ENCODE measurements at places on chromosomes 1 and 21.
A peak's percentile ranks its signal among the peaks of the same experiment; 100 is the strongest.

GRCh38 chr1:91781901-91782622, 103.9 kb downstream of the TGFBR3 start:
- no peak for DNase-seq

GRCh38 chr1:162137179-162137960, 67.9 kb downstream of the NOS1AP start:
- DNase-seq: no peak

- DNase-seq: no peak
These were observed 25.5 kb downstream of the SPAG17 start for GRCh38 chr1:118159569-118159968.

- DNase-seq: no peak
These were observed 153.0 kb downstream of the KCTD3 start for GRCh38 chr1:215720126-215720525.

GRCh38 chr1:112638110-112638428, 18.4 kb downstream of the CAPZA1 start:
- no peak for DNase-seq

- DNase-seq: no peak
These were observed 140.6 kb downstream of the SYT2 start for GRCh38 chr1:202569393-202570322.

DNA sequence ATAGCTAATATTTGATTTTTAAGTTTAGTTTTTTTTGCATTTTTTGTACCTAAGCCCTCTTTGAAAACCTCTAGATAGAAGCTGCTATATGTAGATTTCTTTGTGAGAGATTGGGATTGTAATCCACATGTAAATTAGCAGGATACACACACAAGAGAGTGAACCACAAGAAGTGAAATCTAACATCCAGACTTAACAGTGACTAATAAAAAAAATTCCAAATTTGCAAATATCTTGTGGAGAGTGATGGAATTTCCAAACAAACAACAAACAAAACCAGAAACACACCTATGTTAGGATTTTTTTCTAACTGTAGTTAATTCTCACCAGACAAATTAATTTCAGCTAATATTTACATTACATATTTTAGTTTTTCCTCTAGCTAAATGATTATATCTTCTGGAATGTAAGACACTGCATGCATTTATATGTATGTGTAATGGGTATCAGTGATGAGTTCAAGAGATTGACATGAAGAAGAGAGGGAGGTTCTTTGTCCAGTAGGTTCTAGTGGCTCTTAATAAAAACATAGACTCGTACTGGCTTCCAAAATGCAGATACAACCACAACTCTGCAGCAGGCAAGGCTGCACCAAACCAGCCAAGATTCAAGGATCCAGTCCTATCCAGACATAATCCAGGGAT, 12.8 kb downstream of the CLDN17 start:
- no peak for DNase-seq

DNA sequence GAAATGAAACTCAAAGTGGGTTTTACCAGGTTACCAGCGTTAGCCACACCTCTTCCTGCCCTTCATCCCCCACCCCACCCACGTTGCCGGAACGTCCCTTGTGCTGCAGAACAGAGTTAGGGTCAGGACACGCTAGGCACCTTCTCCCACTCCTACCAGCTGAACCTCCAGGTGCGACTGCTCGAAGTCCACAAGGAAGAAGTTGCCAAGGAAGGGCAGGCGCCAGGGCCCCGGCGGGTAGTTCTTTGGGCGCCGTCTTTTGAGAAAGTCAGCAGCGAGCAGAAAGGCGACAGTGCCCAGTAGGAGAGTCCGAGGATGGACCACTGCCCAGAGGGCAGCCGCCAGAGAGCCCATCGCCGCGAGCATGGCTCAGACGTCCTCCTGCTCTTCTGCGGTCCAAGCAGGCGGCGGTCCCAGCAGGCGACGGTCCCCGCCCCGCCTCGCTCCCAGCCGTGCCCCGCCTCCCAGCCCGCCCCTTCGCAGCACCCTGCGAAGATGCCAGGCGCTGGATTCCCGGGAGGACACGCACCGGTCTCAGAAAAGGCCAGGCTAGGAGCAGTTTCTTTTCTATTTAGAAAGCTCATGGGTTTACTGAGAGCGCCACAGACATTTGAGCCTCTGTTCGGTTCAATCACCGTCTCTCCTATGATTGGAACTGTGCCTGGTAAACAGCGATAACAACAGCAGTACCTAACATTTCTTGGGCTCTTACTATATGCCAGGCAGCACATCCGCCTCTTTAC, at the start of gene CYP2J2:
CYP2J2 (minus strand) TSS at position 393 of the 743 bp plus-strand sequence; CDS start at position 366, 27 bp downstream.
- DNase-seq: peak; percentile 9

GRCh38 chr1:53754484-53755312, 15.7 kb upstream of the GLIS1 start:
- no peak for DNase-seq

DNA sequence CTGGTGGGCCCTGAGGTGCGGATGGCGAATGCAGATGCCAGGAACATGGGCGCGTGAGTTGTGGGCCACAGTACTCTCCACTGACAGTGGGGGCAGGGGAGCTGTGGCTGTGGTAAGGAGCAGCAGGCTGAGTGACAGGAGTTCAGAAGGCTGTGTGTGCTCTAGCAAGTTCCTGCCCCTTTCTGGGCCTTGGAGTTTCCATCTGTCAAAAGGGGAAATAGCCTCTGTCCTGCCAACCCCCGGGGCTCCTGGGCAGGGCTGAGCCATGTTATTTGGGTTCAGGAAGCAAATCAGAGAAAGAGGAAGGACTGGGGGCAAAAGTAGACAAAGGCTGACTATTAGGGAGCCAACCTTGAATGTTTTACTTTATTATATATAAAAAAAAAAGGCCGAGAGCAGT, 19.5 kb upstream of the MFN2 start:
- no peak for DNase-seq

DNA sequence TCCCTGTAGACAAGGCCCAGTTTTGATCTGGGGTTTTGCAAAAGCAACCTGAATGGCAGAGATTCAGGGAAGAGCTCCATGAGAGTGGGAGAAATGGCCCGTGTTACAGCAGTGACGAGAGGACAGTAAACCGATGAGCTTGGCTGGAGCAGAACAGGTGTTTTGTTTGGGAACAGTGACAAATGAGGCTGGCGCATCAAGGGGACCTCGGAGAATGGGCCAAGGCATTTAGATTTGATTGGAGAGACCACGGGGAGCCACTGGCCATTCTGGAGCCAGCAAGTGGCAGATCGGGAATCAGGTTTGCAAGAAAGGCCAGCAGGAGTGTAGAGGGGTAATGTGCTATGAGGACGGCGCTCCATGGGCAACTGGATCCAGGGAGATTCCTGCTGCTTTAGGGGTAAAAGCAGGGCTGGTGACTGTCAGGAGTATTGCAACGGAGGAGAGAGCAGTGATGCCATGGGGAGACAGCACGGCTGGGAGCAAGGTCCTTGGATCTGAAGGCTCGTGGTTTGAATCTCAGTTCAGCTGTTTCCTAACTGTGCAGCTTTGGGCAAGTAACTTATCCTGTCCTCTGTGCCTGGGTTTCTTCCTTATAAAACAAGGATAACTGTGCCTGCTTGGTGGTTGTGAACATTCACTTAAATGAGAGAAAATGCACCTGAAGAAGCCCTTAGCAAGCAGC, 9.9 kb upstream of the KLHDC7A start:
- no peak for DNase-seq

- DNase-seq: no peak
These were observed 7.0 kb upstream of the VPS26C start for GRCh38 chr21:37273911-37274690.

GRCh38 chr1:16915627-16915973, 6.1 kb upstream of the CROCC start:
- DNase-seq: no peak

DNA sequence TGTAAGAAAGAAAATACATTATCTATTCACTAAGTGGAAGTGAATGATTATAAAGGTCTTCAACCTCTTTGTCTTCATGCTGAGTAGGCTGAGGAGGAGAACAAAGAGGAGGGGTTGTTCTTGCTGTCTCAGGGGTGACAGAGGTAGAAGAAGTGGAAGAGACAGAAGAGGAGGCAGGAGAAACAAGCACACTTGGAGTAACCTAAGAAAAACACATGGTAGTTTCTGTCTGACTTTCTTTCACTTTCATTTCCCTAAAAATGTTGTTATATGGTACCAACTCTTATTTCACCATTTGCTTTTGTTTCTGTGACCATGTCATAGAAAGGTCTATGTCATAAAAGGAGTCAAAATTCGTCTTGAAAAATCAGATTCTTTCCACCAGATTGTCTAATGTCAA, 696.6 kb upstream of the BRINP3 start:
- no peak for DNase-seq

DNA sequence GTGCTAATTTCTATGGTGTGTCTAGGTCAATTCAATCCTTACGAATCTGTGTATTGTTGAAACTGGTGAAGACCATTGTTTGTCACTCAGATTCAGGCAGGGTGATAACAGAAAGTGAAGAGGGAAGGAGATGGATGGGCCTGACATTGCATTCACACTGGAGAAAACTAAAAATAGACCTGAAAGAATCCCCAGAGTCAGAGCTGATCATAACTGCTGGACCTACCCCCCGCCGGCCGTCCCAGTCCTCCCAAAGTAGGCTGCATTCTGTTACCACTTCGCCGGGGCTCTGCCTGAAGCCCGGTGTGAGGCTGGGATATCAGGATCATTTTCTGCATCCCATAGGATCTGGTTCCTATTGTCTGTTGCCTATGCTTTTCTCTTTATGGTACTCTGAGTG, 121.1 kb downstream of the NUF2 start:
- no peak for DNase-seq

DNA sequence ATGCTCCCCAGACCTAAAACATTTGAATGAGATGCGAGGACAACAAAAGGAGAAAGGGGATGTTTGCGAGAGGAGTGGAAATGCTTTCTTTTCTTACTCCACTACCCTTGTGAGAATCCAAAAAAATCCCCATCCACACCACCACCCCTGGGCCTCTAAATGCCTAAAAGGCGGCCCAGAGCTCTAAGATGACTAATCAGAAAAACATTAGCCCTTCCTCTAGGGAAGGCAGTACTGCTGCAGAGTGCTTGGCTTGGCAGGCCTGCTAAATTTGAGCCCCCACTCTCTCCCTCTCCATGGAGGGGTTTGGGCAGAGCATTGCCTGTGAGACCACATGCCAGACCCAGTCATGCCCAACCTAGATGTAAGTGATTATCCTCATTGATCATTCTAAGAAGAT, 347.9 kb downstream of the USH2A start:
- DNase-seq: no peak

DNA sequence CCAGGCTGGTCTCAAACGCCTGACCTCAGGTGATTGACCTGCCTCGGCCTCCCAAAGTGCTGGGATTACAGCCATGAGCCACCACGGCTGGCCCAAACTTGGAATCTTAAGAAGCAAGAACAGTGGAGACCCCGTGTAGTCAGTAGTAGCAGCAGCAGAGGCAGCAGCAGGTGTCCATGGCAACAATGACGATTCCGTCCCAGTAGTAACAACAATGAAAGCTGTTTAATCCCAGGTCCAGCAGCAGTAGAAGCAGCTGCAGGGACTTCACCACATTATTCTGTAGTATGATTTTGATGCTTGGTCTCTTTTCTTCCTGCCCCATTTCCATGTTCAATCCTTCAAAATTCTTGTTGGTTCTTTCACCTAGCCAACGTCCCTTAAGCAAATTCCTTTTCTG, 69.6 kb upstream of the KCTD3 start:
- DNase-seq: no peak

GRCh38 chr1:51238034-51238403, 1.9 kb downstream of the RNF11 start:
- no peak for DNase-seq

DNA sequence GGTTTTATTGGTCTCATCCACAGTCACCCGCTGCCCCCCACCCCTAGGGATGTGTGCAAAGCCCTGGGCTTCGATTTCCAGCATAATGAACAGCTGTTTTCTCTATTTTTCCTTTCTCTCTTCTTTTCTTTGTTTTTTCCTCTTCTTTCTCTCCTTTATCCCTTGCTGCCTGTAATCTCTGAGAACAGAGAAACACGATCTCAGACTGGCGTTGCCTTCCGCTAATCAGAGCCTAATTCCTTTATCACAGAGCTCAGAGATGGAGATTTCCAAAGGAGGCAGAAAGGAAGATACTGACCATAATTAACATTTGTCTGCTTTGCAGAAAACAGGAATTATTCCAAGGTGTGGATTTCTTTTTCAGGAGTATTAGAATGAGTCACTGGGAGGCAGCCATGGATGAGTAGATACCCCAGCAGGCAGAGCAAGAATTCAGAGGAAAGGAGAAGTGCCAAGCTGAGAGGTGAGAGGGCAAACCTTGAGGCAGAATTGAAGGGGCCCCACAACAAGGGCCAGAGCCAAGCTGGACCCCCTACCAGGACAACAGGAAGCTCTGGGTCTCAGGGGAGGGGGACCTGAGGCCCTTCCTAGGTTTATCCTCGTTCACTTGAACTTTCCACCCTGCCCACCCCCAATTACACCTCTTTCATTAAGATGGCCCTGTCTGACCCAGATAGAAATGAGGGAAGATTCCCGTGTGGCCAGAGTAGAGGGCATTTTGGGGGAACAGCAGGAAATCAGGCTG, 33.3 kb downstream of the MATN1 start:
- no peak for DNase-seq

DNA sequence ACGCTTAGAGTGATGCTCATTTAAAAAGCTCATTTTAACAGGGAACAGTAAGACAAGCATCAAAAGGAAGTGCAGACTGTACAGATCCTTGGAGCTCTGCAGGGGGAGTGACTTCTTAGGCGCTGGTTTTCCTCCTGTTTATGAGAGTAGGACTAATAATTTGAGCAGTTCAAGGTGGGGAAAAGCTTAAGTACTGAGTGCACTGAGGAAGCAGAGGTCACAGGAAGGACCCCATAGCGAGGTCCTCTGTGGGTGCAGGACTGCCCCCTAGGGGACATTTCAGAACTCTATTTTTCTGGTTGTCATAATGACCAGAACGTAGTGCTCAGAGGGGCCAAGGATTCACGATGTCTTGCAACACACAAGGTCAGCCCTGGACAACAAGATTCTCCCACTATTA, 112.1 kb downstream of the HLCS start:
- DNase-seq: no peak

- DNase-seq: no peak
These were observed 4.8 kb upstream of the SLC2A1 start for GRCh38 chr1:42963378-42964043.

GRCh38 chr1:59194621-59195020, 102.3 kb upstream of the FGGY start:
- DNase-seq: no peak

DNA sequence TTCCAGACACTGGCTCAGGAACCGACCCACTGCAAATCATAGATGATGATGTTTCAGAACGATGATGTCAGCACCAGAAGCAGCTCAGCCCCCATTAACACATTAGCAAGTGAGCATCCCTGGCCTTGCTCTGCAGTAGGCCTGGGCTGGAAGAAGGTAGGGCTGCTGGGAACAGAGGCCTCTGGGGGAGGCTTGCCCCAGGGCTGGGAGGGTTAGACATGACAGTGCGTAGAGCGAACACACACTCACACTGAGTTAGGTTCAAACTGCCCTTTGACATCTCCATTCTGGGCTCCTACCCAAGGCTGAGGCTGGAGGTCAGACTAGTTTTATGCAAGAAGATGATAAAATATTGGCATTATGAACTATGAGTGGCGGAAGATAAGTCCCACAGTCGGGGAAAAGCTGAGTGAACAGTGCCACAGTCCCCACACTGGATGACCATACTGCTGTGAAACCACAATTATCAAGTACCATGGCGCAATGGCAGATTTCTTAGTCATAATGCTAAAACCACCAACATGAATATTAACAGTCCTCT, 91.1 kb downstream of the DMRTB1 start:
- no peak for DNase-seq

Data from stimulated activated CD8-positive, alpha-beta memory T cell treated with anti-CD3 and anti-CD28 coated beads, Interleukin-15, amount 100 ng/mL, for 1 hour (primary cell).